ENCODE measurements at places on chromosomes 4 and X.

- DNase-seq, result peak; percentile 87
These were observed 1.0 kb upstream of the PDGFRA start for GRCh38 chr4:54228056-54228527.

DNA sequence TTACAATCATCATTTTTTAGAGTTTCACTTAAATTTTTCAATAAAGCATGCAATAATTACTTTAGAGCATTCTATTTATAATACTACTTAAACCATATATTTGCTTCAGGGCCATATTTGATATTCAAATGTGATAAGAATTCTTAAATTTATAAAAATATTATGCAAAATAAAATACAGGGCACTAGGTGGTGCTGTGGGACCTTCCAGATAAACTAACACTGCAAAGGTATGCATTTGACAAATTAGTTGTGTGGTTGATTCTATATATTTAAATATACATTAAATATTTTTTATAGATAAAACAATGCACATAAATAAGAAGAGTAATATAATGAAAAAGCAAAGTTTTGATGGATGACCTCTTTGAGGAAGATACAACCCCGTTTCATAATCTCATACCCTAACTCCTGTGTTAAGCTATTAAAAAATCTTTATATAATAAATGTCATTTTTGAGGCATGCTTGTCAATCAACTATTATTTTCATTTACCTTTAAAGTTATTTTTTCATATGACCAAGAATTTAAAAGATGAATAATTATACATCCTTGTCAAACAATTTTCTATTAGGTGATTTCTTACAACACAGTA lies 128.4 kb downstream of the REELD1 start:
- peak; percentile 32 for DNase-seq

DNA sequence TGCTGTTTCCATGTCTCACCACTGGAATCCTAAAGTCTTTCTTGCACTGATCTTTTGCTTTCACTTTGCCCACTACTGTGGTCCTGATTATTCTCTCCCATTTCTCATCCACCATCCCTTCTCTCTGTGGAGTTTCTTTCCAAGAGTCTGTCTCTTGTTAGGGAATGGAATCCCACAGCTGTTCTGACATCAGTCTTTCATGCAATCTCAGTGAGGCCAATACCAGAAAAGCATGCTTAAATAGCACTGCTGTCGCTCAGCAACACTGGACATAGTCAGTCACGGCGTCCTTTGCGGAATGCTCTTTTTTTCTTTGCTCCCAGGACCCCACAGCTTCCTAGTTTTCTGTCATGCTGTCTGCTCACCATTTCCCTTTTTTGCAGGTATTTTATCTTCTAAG lies 20.1 kb downstream of the SLITRK4 start:
- no peak for DNase-seq

DNA sequence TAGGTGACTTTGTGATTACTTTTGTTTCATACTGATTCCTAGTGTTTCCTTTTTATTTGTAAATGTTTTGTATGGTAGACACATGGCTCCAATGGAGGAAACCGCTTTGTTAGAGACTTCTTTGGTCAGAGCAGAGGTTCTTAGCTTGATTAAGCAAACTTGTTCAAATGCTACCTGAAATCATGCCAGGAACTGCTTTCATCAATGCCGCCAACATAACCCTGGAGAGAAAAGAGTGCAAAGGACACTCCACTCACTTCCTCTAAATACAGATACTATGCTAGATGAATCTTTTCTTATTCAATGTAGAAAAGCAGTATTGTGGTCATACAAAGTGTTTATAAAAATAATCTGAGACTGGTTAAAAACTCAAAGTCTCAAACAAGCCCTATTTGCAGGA lies 25.7 kb upstream of the COX7B2 start:
- no peak for DNase-seq

- no peak for DNase-seq
These were observed 1155.5 kb upstream of the PABPC4L start for GRCh38 chr4:135357091-135357490.

DNA sequence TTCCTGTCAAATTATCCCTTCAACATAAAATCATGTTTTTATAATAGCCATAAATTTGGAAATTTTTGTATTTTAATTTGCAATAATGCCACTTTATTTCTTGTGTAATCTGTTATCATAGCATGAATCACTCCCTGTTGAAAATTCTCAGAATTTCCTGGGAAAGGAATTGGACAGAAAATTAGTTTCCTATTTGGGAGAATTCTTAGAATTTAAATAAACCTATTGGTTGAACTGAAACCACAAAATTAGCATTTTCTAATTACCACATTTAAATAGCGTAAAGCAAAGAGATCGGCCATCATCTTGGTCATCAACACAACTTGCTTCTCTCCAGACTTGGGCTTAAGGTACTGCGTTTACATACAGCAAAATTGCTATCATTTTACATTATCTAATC lies at the start of gene CSN1S1:
Gene CSN1S1, plus strand, starts transcription at position 301 of the 400 bp plus-strand sequence. CDS start 1,488 bp downstream, outside the sequence.
- no peak for DNase-seq

- DNase-seq, result peak; percentile 82
These were observed 248.9 kb upstream of the UGT8 start for GRCh38 chr4:114349543-114350175.

GRCh38 chr4:153434190-153434589 lies 32.0 kb upstream of the TMEM131L start:
- no peak for DNase-seq

DNA sequence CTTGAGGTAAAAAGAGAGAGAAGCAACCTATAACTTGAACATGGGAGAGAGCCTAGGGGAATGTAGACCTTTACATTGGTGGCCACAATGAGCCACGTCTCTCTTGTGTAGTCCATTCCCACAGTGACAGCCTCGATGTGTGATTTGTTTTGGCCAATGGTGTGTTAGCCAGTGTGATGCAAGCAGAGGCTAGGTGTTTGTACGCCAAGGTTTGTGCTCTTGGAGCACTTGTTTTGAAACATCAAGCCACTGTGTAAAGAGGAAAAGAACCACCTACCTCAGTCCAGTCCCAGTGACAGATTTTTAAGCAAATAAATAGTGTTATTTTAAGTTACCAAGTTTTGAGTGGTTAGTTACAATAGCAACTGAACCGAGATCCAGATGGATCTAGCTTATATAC lies 23.9 kb upstream of the TMEM192 start:
- DNase-seq, result no peak

DNA sequence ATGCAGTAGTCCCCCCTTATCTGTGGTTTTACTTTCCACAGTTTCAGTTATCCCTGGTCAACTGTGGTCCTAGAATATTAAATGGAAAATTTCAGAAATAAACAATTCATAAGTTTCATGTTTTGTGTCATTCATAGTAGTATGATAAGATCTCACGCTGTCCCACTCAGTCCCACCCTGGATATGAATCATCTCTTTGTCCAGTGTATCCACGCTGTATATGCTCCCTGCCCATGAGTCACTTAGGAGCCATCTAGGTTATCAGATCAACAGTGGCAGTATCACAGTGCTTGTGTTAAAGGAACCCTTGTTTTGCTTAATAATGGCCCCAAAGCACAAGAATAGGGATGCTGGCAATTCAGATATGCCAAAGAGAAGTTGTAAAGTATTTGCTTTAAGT lies 16.2 kb upstream of the SYTL4 start:
- no peak for DNase-seq

DNA sequence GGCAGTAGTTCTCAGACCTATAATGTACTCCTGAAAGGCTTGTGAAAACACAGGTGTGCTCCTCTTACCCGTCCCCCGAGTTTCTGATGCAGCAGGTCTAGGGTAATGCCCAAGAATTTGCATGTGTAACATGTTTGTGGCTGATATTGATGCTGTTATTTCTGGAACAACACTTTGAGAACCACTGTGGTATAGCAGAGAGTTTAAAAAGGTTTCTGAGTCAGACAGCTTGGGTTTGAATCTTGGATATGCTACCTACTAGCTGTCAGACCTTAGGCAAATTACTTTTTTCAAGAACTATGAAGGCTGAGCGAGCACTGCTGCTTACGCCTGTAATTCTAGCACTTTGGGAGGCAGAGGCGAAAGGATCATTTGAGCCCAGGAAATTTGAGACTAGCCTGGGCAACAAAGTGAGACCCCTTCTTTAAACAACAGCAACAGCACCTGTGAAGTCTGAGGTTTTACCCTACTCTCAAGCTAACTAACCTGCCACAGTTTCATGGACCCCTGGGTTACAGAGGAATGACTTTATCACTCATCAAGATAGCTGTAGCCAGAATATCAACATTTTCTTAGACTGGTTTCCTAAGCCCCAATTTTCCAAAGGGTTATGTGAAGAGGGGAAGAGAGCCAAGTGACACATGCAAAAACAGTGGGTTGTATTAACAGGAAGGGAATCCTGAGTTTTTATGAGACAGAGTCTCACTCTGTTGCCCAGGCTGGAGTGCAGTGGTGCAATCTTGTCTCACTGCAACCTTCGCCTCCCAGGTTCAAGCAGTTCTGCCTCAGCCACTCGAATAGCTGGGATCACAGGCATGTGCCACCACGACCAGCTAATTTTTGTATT lies 5.1 kb downstream of the AFF1 start:
- no peak for DNase-seq

- DNase-seq, result no peak
These were observed 2.6 kb downstream of the DTHD1 start for GRCh38 chr4:36283912-36284465.

DNA sequence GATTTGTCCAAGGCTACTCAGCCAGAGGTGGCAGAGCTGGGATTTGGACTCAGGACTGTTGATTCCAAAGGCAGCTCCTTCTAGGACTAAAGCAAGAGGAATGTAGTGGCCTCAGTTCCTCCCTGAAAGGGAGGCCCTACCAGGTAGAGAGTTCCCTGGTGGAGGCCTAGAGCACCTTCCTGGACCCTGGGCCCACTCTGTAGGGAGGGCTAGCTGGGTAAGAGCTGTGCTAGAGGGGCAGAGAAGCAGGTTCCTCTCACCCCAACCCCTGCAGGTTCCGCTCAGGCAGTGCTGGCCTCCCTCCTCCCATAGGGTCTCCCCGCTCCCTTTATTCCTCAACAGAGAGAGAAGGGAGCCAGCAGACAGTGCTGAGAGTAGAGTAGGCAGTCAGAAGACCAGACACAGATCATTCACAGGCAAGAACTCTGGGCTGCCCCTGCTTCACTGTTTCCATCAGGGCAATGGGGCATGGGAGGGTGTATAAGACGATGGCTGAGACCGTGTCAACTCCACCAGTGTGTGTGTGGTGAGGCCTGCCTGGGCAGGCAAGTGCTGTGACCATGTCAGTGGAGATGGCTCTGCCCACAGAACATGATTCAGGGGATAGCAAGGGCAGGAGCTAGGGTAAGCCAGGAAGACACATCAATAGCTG lies 12.4 kb upstream of the PJA1 start:
- no peak for DNase-seq

GRCh38 chrX:9164086-9164485 lies 130.2 kb upstream of the FAM9B start:
- DNase-seq, result peak; percentile 37

DNA sequence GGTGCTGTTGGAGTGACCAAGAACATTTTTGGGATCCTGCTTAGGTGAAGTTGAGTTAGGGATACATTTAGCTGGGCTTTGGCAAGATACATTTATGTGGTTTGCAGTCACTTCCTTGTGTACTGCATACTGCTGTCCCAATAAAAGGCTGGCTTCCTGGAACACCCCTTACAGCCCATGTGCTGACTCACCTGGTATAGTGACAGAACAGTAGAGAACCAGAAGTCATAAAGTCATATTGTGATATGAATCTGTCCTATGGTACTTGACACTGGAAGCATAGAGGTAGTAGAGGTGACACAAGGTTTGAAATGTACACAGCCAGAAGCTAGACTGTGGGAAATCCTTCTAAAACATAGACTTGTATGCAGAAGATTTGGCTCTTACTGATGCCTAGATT lies 55.3 kb upstream of the SLC25A43 start:
- DNase-seq, result no peak

DNA sequence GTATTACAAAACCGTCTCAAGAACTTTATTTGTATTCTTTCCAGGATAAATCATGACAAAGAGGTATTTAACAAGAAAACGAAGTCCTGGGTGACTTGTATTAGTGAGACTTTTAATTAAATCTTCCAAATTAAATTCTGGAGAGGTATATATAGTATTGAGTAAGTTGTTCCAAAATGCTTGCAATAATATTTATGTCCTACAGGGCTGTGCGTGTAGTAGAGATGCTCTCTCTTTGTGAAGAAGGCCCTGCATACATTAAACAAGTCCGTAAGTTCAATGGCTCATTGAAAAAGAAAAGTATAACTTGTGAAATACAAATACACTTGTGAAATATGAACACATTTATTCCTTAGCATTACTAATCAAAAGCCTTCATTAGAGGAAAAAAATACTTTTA lies 211.4 kb downstream of the ARHGAP24 start:
- no peak for DNase-seq

DNA sequence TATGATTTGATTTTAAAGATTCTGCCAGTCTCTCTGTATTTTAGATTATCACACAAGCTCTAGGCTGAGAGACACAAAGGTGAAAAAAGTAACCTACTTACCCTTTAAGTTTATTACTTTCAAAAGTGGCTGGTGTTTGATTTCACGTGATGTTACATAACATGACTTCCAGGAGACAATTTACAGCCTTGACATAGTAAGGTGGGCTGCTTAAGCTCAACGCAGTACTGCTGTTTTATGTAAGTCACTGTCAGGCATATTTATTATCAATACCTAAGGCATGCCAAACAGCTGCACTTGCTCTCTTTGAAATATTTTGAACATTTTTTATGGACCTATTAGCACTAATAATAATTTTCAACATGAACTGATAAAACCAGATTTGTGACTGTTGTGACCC lies 451.5 kb upstream of the FAM241A start:
- no peak for DNase-seq
